Aorta (tissue), 5 donors: ENCODE measurements at places on chromosomes 4 and X. TPM values are rescaled to one million over a fixed set of nuclear protein-coding genes. Genes with fewer than 3 reads are reported as not detected.

GRCh38 chrX:136572030-136572429 is 40.0 kb downstream of the VGLL1 start:
- H3K36me3 ChIP-seq: no peaks in the 10 kb centered on the region
- no peak overlapping the region for H3K27ac ChIP-seq
- no peak for DNase-seq
- H3K27me3 ChIP-seq: no peaks in the 10 kb centered on the region
- no peaks in the 10 kb centered on the region for H3K4me1 ChIP-seq

DNA sequence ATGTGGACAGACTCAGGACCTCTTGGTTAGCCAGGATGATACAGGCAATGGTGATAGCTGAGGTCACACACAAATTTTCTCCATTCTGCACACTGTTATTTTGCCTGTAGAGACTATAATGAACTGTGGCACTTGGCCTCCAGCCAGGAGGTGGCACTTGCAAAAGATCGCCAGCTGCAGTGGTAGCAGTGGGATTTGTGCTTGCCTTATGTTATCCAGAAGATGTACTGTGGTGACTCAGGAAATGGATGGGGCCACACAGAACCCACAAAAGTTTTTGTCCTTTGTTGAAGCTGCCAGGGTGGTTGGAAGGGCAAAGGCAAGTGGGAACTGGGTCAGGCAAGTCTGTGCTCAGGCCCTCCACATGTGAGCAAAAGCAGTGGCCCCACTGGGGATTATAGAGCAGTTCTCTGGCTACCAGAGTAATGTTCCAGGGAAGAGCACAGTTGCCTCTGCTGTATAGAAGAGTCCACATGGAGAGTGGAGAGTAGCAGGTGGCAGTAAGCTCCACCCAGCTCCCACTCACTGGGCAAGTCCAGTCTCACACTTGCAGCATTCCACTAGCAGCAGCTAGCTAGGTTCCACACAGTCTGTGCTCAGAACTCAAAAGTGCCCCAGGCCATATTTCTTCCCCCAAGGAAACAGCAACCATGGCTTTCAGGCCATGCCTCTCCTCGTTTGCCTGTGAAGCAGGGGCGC is 5.9 kb upstream of the C4orf17 start:
- no peak overlapping the region for H3K4me3 ChIP-seq
- no peaks in the 10 kb centered on the region for H3K27me3 ChIP-seq
- H3K36me3 ChIP-seq: no peaks in the 10 kb centered on the region
- no peaks in the 10 kb centered on the region for H3K4me1 ChIP-seq
- H3K27ac ChIP-seq: no peak overlapping the region

DNA sequence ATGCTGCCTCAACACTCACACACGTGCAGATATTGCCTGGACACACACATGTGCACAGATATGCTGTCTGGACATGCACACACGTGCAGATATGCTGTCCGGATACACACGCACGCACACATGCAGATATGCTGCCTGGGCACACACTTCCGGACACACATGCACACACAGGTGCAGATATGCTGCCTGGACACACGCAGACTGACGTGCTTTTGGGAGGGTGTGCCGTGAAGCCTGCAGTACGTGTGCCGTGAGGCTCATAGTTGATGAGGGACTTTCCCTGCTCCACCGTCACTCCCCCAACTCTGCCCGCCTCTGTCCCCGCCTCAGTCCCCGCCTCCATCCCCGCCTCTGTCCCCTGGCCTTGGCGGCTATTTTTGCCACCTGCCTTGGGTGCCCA is 14.7 kb downstream of the FGFRL1 start:
- H3K27ac ChIP-seq: no peak overlapping the region
- no peak for DNase-seq
- no peak overlapping the region for H3K4me3 ChIP-seq

DNA sequence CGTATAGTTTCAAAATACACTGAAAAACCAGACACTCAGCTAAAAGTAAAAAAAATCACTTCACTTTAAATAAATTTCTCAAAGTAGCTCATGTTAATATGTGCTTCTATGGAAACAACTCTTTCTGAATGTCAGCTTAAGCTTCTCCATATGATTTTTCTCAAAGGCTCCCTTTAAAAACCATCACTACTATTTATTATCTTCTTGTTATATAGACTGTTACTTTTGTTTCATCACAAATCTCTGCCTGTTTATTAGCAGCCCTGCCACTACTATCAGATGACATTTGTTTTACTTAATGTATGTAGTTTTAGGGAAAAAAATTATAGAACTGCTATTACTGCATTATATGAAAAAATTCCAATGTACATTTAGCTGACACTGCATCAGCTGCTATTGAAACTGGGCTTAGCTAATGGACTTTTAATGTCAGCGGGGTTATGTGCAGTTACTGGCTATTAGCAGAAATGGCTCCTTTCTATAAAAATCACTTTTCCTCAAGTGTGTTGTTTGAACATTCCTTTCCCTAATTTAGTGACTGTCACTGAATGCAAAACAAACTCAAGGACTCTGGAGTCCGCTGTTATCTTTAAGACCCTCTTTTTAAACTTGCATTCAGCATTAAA is 10.8 kb downstream of the UNC5C start:
- no peaks in the 10 kb centered on the region for H3K27me3 ChIP-seq
- no peak for DNase-seq
- H3K27ac ChIP-seq: no peak overlapping the region
- peak overlapping the region; percentile 10 for H3K4me3 ChIP-seq

DNA sequence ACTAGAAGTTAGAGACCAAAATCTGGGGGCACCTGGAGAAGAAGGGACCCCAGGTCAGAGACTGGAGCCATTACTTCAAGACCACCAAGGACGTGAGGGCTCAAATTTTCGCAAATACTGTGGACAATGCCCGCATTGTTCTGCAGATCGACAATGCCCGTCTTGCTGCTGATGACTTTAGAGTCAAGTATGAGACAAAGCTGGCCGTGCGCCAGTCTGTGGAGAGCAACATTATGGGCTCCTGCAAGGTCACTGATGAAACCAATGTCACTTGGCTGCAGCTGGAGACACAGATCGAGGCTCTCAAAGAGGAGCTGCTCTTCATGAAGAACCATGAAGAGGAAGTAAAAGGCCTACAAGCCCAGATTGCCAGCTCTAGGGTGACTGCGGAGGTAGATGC is 101.2 kb downstream of the NCAPG start:
- H3K4me1 ChIP-seq: no peaks in the 10 kb centered on the region
- no peak overlapping the region for H3K4me3 ChIP-seq
- no peaks in the 10 kb centered on the region for H3K36me3 ChIP-seq
- no peaks in the 10 kb centered on the region for H3K27me3 ChIP-seq
- no peak overlapping the region for H3K27ac ChIP-seq

Gene C4orf36
- 1.2 TPM for total RNA-seq

Gene MGAT4D
- total RNA-seq: not detected

Gene DHX15
- 107 TPM for total RNA-seq

- no peaks in the 10 kb centered on the region for H3K4me1 ChIP-seq
- no peak for DNase-seq
- no peaks in the 10 kb centered on the region for H3K36me3 ChIP-seq
- H3K27me3 ChIP-seq: no peaks in the 10 kb centered on the region
- H3K4me3 ChIP-seq: no peak overlapping the region
- no peak overlapping the region for H3K27ac ChIP-seq
Observed at GRCh38 chr4:44670506-44671199, 7.6 kb upstream of the GUF1 start.

GRCh38 chr4:120796271-120796670 is 126.3 kb downstream of the PRDM5 start:
- no peaks in the 10 kb centered on the region for H3K27me3 ChIP-seq
- no peak for DNase-seq
- H3K4me3 ChIP-seq: no peak overlapping the region
- H3K36me3 ChIP-seq: peaks cover 1% of the 10 kb centered on the region
- no peaks in the 10 kb centered on the region for H3K4me1 ChIP-seq

DNA sequence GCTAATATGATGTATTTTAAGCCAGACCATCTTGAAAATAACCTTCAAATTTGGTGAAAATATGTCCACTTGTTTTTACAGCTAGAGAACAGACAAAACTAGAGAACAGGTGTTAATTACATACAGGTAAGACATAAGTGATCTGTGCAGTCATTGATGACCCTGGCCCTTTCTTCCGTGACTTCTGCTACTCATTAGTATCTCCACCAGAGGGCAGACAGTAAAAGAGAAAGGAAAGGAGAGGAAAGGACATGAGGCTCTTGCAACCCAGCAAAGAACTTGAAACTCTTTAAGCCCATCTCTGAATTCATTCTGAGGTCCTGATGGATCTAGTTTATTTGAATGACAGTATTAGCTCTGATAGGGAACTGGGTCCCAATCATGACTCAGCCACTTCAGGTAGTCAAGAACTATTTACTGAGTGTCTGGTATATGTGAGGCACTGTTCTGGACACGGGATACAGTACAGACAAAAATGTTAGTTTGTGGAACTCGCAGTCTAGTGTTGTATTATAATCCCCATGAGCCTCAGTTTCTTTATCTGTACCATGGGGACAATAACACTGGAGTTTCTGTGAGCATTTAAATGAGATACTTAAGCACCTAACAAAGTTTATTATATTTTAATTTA is 121.0 kb upstream of the TEX13D start:
- H3K36me3 ChIP-seq: no peaks in the 10 kb centered on the region
- no peak for DNase-seq
- H3K4me3 ChIP-seq: no peak overlapping the region
- no peaks in the 10 kb centered on the region for H3K27me3 ChIP-seq
- no peaks in the 10 kb centered on the region for H3K4me1 ChIP-seq
- H3K27ac ChIP-seq: no peak overlapping the region

DNA sequence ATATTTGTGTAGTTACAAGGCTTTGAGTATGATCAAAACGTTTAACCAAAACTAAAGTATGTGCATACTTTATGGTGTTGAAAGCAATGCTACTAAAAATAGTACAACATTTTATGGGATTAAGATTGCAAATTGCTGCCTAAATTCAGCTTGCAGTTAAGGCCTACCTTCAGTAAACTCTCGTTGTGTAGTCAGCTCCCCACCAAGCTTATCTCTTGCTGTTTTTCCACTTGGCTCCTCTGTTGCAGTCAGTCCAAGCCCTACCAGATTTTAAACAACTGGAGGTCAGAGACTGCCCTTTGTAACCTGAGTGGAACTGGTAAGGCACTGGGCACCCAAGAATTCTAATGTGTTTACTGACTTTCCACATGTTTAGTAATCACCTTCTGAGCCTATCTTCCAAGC is 25.7 kb downstream of the AFF1 start:
- no peaks in the 10 kb centered on the region for H3K27me3 ChIP-seq
- peaks cover 4% of the 10 kb centered on the region for H3K4me1 ChIP-seq
- no peak for DNase-seq
- no peaks in the 10 kb centered on the region for H3K36me3 ChIP-seq
- H3K4me3 ChIP-seq: no peak overlapping the region

Gene RADX
- total RNA-seq: 2.2 TPM

- peak overlapping the region; percentile 89 for H3K27ac ChIP-seq
- peak; percentile 99 for DNase-seq
- H3K27me3 ChIP-seq: no peaks in the 10 kb centered on the region
- H3K36me3 ChIP-seq: peaks cover 3% of the 10 kb centered on the region
- H3K4me1 ChIP-seq: no peaks in the 10 kb centered on the region
Observed at GRCh38 chr4:52712251-52713130, 38.7 kb downstream of the ERVMER34-1 start.

DNA sequence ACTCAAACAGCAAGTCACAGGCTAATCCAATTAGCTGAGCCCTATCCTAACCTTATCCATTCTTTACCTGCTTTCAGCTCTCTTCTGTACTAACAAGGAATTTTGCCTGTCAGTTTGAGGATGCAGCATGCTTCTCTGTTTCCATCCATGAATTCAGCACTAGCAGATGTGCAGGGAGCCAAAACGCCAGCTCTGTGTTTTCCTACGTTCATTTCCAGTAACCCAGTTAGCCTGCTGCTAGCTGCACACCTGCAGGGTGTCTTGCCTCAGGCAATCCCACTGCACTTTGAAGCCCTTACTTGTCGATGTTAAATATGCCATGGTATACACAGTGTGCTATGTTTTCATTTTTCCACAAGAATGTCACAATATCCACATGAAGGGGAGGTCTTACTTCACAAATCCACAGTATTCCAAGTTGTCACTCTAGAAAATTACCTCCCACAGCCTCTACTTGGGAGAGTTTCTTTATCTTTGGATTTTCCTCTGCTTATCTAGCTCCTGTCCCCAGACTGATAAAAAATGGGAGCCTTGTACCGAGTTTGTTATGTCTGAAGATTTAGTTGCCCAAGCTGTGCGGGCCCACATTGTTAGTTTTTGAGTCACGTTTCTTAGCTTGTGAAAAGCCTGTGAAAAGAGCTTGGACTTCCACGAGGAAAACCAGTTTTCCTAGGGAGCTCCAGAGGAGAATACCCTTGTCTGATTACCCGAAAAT is 127.6 kb upstream of the HHIP start:
- no peaks in the 10 kb centered on the region for H3K27me3 ChIP-seq
- no peaks in the 10 kb centered on the region for H3K4me1 ChIP-seq
- no peak for DNase-seq
- no peak overlapping the region for H3K27ac ChIP-seq

- no peak for DNase-seq
- H3K27ac ChIP-seq: no peak overlapping the region
- no peaks in the 10 kb centered on the region for H3K36me3 ChIP-seq
- no peaks in the 10 kb centered on the region for H3K4me1 ChIP-seq
- no peak overlapping the region for H3K4me3 ChIP-seq
Observed at GRCh38 chrX:5971300-5971699, 257.4 kb downstream of the NLGN4X start.

Gene TCEANC
- total RNA-seq: 2.3 TPM

Gene MAGEA9B
- total RNA-seq: not detected

Gene MND1
- total RNA-seq: 1.3 TPM

Gene AASDH
- total RNA-seq: 12.2 TPM

- H3K27me3 ChIP-seq: no peaks in the 10 kb centered on the region
- H3K36me3 ChIP-seq: no peaks in the 10 kb centered on the region
- no peak overlapping the region for H3K4me3 ChIP-seq
- H3K4me1 ChIP-seq: no peaks in the 10 kb centered on the region
- H3K27ac ChIP-seq: no peak overlapping the region
Observed at GRCh38 chr4:114311787-114312186, 286.8 kb upstream of the UGT8 start.

Gene SERPINA7
- total RNA-seq: not detected

DNA sequence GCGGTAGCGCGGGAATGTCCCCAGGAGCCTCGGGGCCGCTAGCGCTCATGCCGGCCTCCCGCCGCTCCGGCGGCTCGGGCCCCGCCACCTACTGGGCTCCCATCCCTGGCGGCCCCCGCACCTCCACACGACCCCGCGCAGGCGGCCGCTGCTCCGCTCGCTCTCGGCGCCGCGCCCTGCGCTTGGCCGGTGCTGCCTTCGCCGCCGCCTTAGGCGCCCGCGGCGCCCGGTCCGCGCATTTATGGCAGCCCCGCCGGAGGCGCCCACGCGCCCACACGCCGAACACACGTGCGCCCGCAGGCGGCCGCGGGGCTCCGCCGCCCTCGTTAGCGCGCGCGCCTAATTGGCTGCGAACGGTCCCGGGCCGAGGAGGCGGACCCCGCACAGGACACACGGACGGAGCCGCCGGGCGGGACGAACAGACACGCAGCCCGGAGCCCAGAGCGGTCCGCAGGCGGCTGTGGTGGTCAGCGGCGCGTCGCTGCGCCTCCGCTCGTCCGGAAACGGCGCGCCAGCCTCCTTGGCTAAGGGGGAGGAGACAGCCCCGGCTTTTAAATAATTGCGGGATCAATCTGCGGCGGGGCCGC is at the start of gene NKX1-1:
NKX1-1 (minus strand) TSS at position 49 of the 587 bp plus-strand sequence; CDS start at position 49, 0 bp downstream.
- H3K4me1 ChIP-seq: no peaks in the 10 kb centered on the region
- no peaks in the 10 kb centered on the region for H3K27me3 ChIP-seq
- no peak for DNase-seq
- H3K4me3 ChIP-seq: no peak within 1 kb of the TSS
